Naive thymus-derived CD8-positive, alpha-beta T cell (primary cell): ENCODE measurements at places on chromosomes 4 and X. TPM values are rescaled to one million over a fixed set of nuclear protein-coding genes. Genes with fewer than 3 reads are reported as not detected.

LDOC1 gene
- total RNA-seq = 7.0 TPM

GYPE gene
- 5.6 TPM for total RNA-seq

ETNPPL gene
- not detected for total RNA-seq

DMRTC1B gene
- 1.9 TPM for total RNA-seq

CLGN gene
- total RNA-seq = not detected
